Stimulated activated CD8-positive, alpha-beta memory T cell treated with anti-CD3 and anti-CD28 coated beads, Interleukin-12 subunit alpha, Interleukin-12 subunit beta, amount 100 ng/mL, for 1 hour (primary cell): ENCODE measurements at places on chromosomes 5 and 9.

DNA sequence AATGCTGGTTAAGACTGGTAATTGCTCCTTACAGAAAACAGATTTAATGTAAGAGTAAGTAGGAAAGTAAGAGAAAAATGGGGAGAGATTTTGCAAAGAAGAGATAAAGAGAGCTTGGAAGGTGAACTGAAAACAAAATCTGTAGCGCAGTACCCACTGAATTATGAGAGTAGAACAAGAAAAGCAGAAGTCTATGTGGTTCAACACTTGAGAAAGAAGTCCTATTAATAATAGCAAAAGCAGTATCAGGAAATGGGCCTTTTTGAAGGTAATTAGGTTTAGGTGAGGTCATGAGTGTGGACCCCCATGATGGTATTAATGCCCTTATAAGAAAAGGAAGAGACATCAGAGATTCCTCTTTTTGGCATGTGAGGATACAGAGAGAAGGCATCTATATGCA lies 460.6 kb downstream of the CETN3 start:
- no peak for DNase-seq

DNA sequence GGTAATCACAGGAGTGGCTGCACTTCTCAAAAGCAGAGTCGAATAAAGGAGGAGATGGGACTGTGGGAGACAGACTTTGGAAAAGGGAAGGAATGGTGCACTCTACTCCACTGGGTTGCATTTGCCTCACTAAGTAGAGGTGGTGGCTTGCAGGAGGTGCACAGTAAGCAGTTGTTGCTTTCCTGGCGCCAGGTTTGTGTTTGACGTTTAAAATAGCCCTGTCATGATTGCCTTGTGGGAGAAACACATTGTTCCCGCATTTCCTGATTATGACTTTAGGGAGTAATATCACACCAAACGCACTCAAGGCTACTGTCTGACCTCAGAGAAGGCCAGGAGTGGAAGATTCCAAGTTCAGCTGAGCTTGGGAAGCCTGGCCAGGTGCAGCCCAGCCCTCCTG lies 36.7 kb downstream of the DMRT1 start:
- no peak for DNase-seq

DNA sequence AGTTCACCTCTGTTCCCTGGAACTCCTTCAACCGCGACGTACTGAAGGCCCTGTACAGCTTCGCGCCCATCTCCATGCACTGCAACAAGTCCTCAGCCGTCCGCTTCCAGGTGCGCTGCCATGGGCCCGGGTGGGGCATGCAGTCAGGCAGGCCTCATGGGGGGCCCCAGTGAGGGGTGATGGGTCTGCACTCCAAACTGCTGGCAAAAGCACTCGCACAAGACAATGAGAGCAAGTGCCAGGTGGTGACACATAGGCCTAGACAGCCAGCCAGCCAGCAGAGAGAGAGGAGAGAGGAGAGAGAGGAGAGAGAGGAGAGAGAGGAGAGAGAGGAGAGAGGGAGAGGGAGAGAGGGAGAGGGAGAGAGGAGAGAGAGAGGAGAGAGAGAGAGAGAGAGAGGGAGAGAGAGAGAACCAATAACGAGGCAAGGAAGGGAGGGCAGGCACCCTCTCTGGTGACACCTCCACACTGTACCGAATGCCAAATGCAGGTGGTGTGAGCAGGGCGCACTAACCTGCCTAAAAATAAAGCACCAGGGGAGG lies 21.0 kb downstream of the DBH start:
- no peak for DNase-seq

DNA sequence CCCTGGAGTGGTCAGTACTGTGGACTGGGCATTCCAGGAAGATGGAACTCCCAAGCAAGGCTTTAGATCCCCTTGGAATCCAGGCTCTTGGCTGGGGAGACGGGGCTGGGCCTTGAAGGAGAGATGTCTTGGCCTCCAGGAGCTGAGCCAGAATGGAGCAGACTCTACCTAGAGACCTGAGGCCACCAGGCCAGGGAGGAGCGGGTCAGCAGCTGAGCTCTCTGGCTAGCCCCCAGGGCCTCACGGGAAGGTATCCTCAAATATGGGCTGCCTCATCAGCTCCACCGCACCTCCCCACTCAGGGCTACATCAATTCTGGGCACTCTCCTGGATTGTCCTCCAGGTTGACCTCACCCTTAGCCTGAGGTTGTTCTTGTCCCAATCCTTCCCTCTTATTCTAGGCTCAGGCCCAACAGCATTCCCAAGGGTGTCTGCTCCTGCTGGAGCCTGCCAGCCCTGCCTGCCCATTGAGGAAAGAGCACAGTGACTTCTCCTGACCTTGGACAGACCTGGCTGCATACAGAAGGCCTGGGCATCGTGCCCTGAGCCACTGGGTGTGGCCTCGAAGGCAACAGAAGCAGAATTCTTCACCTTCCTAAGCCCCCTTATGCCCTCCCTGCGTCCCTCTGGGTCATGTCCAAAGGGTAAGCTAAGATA lies 3.0 kb upstream of the PDLIM4 start:
- DNase-seq = no peak

DNA sequence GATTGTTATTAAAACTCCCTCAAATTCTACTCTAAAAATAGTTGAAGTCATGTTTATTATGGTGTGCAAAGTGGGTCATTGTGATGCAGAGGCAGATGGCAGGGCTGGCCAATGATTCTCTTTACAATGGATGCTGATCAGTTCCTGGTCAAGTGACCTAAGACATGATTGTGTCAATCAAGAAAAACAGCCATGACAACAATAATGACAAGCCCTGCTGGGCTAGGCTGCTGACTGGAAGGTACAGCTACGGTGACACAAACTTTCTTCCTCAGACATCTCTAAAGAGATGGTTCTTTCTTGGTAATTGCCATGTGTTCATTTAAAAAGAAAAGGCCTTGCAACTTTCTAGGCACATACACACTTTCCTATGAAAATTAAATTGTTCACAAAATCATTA lies 3.6 kb downstream of the SLC24A2 start:
- DNase-seq = no peak

GRCh38 chr9:23551929-23552707 lies 273.9 kb downstream of the ELAVL2 start:
- DNase-seq = no peak

DNA sequence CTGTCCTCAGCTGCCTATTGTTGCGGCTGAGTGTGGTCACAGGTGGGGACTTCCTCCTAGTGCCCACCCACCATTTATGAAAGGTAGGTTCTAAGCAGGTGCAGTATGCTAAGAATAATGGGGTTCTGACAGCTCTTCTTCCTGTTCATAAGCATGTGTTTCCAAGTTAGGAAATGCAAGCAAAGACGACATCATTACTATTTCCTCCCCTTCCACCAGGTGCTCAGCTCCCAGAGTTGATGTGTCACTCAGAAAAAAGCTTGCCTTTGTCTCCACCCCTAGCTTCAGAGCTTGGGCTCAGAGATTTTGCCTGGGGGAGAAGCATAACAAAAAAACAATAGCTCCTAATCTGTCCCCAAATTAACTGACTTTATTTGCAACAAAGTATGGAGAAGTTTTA lies 1076.7 kb downstream of the NR2F1-AS1 start:
- DNase-seq = no peak

DNA sequence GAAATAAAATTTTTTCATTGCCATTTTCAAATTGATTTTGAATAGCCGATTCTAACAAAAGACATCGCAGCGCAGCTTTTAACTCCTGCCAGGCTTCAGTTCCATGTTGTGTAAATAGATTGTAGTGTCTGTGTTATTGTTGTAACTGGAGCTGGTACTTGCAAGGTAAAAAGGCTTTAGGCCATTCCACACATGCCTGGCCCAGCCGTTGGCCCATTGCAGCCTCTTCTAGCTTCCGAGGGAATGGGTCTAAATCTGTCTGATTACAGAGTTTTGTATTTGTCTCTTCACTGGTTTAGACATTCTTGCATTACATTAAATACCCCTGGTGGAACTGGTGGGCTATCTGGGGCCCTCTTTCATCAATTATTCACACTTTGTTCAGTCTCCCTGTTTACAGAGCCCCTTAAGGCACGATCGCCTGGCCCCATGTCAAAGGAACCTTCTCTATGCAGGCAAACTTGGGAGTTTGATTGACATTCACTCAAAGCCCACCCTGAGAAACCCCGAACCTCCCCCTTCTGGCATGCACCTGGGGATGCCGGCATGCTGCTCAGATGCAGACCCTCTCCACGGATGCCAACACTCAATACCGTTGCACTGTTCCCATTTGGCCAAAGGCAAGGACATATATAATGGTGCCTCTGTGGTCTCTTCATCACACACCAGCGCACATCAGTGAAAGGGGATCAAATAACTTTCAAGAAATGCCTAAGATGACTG lies 281.7 kb upstream of the IRX2 start:
- DNase-seq = no peak

DNA sequence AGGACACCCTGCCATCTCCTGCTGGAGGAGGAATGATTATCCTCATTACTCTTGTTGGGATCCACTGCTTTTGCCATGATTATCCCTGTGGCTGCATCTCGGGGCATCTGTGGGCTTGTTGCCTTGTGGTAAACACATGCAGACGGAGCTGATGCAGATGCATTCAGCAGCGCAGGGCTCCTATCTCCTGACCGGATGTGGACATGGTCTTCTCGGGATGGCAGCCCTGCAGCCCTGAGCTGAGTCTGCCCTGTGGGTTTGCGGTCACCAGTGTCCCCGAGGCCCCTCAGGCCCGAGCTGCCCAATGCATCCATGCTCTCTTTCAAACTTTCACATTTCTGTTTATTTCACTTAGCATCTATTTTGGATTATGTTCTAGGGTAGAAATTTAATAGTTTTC lies 250.4 kb upstream of the IRX1 start:
- DNase-seq = no peak

GRCh38 chr9:115198001-115198400 lies 80.0 kb upstream of the TNC start:
- DNase-seq = no peak

DNA sequence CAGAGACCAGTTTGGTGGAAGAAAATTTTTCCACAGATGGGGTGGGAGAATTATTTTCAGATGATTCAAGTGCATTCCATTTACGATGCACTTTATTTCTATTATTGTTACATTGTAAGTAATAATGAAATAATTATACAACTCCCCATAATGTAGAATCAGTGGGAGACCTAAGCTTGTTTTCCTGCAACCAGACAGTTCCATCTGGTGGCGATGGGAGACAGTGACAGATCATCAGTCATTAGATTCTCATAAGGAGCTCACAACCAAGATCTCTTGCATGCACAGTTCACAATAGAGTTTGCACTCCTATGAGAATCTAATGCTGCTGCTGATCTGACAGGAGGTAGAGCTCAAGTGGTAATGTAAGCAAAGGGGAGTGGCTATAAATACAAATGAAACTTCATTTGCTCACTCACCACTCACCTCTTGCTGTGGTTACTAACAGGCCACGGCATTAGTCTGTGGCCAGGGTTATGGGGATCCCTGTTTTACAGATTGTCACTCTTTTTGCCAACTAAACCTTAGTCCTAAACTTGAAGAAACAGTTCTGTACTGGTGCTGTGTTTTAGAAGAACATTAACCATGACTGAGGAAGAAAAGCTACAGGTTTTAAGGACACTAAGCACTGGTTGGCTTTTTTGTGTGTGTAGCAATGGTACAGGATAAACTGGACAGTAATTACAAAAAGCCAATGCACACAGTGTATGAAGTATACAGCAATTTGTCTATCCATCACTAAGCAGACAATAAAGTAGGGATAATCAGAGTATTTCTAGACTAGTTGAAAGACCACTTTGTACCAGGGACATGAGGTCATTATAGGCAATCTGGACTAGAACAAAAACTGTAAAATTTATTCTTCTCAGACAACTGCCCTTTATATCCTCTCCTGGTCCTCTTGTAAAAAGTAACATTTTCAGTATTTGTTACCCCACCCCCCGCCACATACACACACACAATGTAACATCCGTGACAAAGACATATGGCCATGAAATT lies 9.9 kb downstream of the TMEM232 start:
- no peak for DNase-seq

GRCh38 chr5:128714551-128714950 lies 176.5 kb upstream of the FBN2 start:
- no peak for DNase-seq

GRCh38 chr5:157477814-157478494 lies 17.9 kb downstream of the NIPAL4 start:
- DNase-seq = no peak

GRCh38 chr5:83510260-83510659 lies 38.7 kb downstream of the VCAN start:
- DNase-seq = no peak

DNA sequence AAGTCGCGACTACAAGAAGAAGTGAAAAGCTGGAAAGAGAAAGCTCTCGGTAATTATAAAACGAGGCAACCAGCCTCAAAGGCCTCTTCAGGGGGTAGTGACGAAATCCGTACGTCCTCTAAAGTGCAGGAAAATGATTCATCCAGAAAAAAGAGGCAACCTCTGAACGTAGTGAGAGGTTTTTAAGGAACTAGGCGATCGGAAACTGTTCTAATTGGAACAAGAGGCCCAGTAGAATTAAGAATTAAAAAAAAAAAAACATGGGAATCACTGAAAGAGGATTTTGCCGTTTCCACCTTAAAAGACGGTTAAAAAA lies 1.0 kb downstream of the CSNK1A1 start:
- DNase-seq = no peak

DNA sequence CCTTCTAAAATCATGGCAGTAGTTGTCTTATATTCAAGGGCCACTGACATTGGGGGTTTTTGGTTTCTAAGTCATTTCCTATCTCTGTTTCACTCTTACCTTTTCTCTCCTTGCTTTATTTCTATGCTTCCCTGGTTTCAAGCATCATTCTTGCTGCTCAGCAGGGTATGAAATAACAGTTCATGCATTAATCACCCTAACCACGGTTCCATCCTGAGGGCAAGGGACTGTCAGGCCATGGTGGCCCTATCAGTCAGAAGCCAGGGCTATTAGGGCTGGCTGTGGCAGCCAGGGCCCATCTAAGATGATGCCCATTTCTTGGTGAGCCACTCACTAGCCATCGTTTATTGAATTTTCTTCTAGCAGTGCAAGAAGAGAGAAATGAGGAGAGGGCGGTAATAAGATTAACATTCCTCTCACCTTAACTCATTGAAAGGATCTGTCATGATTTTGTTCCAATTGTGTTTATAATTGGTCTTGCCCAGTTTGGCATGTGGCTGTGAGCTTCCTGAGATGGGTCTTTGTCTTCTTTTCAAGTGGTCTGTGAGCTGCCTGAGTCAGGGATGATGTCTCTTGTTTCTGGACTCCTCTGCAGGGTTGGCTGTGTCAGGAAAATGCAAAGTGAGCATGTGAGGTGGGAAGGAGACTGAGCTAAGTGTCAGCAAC lies 45.2 kb downstream of the CYSTM1 start:
- no peak for DNase-seq
